GM20000 (cell line): ENCODE measurements at places on chromosomes 3 and 15.

DNA sequence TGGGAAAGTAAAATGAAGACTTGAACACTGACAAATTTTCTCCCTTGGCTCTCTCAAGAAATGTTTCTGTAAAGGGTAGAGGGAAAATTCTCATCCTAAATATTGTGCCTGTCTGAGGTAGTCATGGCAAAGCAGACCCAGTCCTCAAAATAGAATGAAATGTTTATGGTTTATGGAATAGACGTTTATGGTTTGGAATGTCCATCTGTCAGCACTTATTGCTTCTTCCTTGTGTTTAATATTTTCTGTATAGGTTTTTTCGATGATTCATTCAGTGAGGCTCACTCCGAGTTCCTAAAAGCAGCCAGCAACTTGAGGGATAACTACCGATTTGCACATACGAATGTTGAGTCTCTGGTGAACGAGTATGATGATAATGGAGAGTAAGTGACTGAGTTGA, 13.9 kb downstream of the ELL3 start:
- DNase-seq = no peak

DNA sequence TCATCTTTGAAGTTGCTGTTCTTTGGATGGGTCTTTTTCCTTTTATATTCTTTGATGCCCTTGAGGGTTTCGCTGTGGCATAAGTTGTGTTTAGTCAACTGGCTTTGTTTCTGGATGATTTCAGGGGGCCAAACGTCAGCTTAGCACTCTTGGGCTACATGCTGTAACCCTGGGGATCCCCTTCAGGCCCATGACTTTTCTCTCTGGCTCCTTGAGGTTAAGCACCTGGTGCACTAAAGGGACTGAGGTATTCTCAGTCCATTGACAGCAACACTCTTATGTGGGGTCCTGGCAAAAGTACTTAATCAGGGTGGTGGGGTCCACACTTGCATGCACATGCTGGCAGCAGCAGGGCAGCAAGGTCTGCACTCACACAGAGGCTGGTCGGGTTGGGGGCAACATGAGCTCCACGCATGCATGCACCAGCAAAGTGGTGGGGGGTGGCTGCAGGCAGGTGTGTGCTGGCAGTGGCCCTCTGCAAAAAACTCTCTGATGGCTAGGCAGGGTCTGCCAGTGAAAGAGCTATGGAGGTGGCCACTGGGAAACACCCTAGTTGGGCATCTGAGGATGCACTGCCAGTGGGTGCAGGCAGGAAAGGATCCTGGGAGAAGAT, 38.1 kb upstream of the CD200R1L start:
- no peak for DNase-seq

- no peak for DNase-seq
Observed at GRCh38 chr3:15038306-15038705, 26.8 kb downstream of the MRPS25 start.

DNA sequence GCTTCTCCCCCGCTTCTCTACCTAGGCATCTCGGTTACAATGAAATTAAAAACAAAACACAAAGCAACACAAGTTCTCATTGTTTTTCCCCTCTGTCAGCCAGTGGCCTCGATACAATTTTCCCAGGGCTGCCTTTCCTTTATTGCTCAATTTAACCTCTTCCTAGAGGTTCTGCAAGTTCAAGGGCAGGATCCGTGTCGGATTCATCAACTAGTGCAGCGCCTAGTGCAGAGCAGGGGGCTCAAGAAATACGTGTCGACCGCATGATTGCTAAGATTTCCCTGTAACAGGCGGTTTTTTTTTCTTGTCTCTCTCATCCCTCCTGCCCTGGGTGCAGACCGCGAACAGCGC, 1.4 kb upstream of the BHLHE40 start:
- no peak for DNase-seq

GRCh38 chr3:16810593-16811367, 74.0 kb upstream of the PLCL2 start:
- no peak for DNase-seq

- no peak for DNase-seq
Observed at GRCh38 chr3:117700573-117701360, 991.2 kb downstream of the TUSC7 start.

DNA sequence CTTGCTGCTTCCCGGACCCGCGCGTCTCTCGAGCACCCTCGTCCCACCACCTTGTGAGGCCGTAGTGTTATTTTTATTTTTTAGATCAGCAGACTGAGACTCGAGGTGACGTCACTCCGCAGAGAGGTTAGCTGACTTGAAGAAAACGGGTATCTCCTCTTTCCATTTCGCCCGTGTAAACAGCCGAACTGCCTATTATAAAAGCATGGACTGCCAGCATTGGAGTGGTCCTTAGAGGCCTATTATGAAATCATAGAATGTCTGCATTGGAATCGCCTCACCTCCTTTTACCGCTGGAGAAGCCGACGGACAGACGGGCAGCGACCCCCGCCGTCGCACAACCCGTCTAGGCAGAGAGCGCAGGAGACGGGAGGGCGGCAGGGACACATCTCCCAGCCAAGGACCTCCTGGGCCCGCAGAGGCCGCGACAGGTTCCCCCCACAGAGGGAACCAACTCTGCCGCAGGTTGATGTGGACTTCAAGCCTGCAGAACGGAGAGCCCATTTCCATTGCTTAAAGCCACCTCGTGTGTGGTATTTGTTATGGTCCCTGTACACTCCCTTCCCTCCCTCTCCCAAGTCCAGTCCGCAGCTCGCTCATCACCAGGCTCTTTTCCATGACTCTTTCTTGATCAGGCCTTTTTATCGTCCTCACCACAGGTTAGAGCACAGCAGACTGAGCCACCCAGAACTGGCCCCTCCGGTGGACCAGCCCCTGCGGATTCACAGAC, 540 bp upstream of the PPP1R2 start:
- DNase-seq = no peak

GRCh38 chr3:69462826-69463100, 76.9 kb upstream of the FRMD4B start:
- no peak for DNase-seq
